Stimulated activated CD4-positive, alpha-beta T cell treated with anti-CD3 and anti-CD28 coated beads, Interleukin-2, amount 100 ng/mL, for 24 hours (primary cell): ENCODE measurements at places on chromosomes 13 and 19.

- DNase-seq, result no peak
Observed at GRCh38 chr13:84784443-84785153, 902.3 kb upstream of the SLITRK1 start.

DNA sequence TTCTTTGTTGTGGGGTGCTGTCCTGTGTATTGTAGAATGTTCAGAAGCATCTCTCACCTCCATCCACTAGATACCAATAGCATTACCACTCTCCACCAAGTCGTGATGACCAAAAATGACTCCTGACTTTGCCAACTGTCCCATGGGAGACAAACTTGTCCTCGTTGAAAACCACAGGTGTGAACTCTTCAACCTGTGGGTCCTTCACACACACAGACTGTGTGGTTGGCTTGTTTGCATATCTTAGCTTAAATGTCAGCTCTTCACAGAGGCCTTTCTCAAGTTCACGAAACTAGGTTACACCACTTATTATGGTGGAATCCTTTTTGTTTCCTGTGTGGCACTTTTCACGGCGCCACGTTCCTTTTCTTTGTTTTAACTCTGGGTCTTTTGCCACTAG is 6.8 kb downstream of the GPC5 start:
- no peak for DNase-seq

DNA sequence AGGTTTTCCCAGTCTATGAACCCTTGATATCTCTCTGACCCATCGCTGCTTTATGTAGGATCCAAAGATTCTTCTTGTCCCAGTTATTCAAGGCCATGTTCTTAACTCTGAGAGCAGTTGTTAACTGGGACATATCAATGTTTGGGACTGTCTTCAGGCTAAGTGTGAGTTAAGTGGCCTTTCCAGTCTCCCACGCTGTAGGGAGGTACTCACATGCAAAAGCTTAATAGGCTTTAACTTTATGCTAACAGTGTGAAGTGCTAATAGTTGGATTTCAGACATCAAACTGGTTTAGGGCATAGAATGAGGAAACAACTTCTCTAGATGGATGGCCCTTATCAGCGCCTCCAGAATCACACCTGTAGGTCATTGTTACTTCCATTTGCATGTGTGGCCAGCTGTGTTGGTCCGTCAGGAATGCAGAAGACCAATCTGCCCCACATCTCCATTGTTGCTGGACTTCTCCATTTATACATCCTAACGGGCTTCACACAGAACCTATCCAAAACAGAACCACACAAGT is 104.7 kb upstream of the MBNL2 start:
- DNase-seq, result no peak

- DNase-seq, result peak; percentile 70
Observed at GRCh38 chr19:18167975-18168645, 5.5 kb upstream of the IFI30 start.

DNA sequence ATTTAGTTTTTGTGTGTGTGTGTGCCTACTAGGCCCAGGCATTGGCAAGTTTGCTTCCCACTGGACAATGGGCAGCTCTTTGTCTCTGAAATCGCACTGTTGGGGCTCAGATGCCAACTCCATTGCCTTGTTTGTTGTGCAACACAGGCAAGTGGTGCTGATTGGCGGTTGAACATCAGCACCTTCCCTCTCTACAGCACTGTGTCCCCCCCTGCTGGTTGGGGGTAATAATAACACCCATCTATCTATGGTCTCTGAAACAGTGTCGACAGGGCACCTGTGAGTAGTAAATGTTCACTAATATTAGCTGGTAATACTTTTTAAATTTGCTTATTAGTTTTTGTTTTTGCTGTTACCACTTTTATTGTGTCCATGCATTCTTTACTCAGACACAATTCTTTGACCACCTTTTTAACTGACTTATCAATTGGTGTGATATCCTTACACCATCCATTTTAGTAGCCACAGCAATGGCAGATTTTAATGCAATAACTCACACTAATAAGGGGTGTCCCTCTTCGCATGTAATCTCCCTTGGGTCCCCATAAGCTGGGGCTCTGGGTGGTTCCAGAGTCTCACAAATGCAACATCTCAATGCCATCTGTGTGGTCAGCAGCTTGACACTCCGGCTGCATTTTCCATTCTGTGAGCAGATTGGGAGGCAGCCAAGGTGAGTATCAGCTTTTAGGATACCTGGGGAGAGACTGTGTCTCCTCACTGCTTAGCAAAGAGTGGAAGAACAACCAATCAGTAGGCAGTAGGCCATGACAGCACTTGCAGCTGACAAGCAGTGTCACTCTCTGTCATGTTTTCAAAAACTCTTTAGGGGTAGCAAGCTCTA is 47.7 kb upstream of the UQCRFS1 start:
- DNase-seq, result peak; percentile 39

DNA sequence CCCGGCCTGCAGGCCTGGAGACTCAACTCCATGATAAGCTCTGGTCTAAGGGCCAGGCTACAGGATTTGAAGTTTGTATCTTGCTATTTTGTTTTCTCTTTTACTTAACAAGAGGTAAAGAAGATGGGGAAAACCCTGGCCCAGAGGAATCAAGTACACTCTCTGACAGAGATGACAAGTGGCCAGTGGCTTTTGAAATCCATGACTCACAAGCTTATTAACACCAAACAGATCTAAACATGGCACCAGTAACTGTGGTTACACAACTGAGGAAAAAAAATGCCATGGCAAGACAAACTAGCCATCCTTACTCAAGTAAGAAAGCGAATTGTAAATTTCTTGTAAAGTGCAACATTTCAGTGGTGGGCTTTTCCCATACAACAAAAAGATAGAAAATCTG is 72.6 kb upstream of the SERTM1 start:
- DNase-seq, result no peak

- DNase-seq, result no peak
Observed at GRCh38 chr19:38640368-38640767, 7.1 kb upstream of the ACTN4 start.

- no peak for DNase-seq
Observed at GRCh38 chr13:112782429-112783010, 92.7 kb downstream of the ATP11A start.

- DNase-seq, result no peak
Observed at GRCh38 chr13:108049211-108049610, 166.1 kb downstream of the LIG4 start.

GRCh38 chr13:75345193-75345592 is 136.8 kb downstream of the TBC1D4 start:
- DNase-seq, result no peak

- DNase-seq, result no peak
Observed at GRCh38 chr19:4693078-4693350, 22.9 kb upstream of the MYDGF start.

GRCh38 chr19:5006201-5006600 is 37.3 kb downstream of the KDM4B start:
- no peak for DNase-seq

GRCh38 chr13:95568131-95568530 is 15.6 kb downstream of the CLDN10 start:
- DNase-seq, result no peak

DNA sequence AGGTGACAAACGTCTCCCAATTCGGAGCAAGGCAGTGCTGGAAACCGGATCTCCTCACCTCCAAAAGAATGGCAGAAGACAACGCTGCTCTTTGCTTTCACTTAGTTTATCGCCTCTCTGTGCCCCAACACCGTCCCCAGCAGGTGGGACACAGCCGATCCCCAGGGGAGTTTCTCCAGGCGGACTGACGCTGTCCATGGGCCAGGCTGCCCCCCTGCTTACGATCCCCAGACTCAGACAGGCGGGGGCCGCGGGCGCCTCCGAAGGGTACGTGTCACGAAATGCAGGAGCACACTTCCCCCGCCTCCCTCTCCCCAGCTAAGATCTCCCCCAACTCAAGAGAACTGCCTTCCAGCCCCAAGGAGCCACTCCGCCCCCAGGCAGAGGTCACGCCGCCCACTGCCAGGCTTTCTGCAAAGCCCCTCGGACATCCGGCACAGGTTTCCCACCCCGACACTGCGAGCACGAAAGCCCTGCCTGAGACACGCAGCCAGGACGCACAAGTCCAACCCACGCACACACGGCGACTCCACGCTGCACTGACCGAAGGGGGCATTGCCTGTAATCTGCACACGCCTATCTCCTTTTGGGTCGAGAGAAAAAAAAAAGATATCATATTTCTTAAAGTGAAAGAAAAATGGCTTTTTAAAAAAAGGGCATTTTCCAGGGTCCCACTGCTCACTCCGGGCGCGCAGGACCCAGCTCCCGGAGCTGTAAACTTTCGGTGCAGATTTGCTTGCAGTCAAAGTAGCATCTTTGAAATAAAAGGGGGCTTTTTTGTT is 2.0 kb downstream of the SPRY2 start:
- peak; percentile 17 for DNase-seq

GRCh38 chr13:42305503-42305902 is 33.6 kb downstream of the AKAP11 start:
- no peak for DNase-seq

DNA sequence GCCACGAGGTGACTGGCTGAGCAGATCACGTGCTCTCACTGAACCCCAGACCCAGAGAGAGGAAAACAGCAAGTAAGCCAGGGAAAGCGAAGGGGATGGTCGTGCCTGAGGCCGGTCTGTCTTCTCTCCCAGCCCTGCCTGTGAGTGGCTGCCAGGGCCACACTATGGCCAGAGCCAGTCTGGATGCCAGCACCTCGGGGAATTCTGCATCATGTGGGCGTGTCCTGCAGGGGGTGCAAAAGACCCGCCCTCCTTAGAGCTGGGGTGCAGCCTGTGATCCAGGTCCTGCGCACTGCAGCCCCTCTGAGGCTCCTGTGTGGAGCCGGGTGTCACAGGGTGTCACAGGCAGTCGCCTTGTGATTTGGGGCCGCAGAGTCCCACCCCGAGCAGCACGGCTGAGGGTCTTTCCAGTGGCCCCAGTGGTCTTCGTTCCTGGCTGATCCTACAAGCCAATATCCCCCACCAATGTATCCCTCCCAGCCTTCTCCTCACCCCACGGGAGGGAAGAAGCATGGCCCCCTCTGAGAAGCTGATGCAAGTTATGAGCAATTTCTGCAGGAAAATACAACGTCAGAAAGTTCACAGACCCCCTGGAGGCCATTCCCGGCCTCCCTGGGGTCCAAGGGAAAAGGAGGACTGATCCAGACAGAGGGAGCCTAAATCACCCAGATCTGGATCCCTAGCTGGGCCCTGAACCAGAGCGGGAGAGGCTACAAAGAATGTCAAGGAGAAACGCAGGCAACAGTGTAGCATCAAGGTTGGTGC is 7.7 kb downstream of the PPP1R12C start:
- DNase-seq, result no peak

GRCh38 chr13:102902789-102903347 is 57.0 kb downstream of the ERCC5 start:
- no peak for DNase-seq

GRCh38 chr19:40523322-40524047 is 53.2 kb upstream of the SHKBP1 start:
- DNase-seq, result peak; percentile 47

GRCh38 chr19:31103228-31103627 is 246.0 kb downstream of the TSHZ3 start:
- no peak for DNase-seq

GRCh38 chr13:98313023-98313921 is 136.2 kb upstream of the RNF113B start:
- DNase-seq, result no peak

DNA sequence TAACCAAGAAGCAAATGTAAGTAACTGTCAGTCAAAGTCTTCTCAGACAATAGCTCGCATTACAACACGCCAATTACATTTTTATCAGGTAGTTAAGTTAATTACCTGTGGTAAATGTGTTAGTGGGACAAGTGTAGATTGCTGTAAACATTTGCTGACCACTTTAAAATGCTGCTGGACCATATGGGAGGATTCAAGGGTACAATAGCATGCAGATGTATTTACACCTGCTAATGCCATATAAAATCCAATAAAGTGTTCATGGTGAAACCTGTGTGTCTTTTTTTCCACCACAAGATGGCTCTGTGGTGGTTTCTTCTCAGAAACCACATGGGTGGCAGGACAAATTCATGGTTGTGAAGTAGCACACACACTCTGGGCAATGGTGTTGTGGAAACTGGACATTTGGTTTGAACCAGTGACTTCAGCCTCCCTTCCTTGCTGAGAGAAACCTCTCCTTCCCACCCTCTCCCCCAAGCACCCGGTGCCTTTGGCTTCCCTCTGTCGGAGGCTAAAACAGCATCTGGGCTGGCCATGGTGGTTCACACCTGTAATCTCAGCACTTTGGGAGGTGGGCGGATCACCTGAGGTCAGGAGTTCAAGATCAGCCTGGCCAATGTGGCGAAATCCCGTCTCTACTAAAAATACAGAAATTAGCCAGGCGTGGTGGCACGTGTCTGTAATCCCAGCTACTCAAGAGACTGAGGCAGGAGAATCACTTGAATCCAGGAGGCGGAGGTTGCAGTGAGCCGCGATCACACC is 18.1 kb upstream of the GTF3A start:
- DNase-seq, result peak; percentile 29

GRCh38 chr13:26050568-26051230 is 1.1 kb downstream of the SHISA2 start:
- no peak for DNase-seq

GRCh38 chr19:36198119-36198518 is 16.3 kb downstream of the ZNF565 start:
- DNase-seq, result no peak

DNA sequence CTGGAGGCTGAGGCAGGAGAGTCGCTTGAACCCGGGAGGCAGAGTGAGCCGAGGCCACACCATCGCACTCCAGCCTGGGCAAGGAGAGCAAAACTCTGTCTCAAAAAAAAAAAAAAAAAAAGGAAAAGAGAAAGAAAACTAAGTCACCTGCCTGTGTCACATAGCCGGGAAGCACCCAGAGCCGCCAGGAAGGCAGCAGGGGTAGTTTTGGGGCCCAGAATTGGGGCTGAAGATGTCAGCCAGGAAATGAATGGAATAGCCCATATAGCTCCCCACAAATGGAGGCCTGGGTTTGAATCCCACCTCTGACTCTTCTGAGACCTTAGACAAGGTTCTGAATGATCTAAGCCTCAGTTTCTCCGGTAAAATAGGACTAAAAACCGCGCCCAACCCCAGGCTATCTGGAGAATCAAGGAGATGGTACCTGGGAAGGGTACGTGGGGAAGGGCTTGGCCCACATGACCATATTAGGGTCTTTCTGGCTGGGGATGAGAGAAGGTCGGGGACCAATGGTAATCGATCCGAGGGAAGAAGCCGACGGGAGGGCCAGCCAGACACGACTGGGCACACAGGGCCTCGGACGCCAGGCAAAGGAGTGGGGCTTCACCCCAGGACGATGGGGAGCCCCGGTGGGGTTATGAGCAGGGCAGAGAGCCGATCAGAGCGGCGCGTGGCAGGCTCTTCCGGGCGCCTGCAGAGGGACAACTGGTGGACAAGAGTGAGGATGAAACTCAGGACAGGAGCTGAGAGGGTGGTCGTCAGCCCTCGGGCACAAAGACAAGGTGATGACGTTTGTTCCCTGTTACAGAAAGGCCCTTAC is 14.4 kb downstream of the CCDC124 start:
- DNase-seq, result no peak
